ENCODE measurements at places on chromosomes 3 and 15. TPM values are rescaled to one million over a fixed set of nuclear protein-coding genes. Genes with fewer than 3 reads are reported as not detected.

The ATP8B4 gene
- total RNA-seq, result not detected

The SLC12A1 gene
- total RNA-seq, result not detected

DNA sequence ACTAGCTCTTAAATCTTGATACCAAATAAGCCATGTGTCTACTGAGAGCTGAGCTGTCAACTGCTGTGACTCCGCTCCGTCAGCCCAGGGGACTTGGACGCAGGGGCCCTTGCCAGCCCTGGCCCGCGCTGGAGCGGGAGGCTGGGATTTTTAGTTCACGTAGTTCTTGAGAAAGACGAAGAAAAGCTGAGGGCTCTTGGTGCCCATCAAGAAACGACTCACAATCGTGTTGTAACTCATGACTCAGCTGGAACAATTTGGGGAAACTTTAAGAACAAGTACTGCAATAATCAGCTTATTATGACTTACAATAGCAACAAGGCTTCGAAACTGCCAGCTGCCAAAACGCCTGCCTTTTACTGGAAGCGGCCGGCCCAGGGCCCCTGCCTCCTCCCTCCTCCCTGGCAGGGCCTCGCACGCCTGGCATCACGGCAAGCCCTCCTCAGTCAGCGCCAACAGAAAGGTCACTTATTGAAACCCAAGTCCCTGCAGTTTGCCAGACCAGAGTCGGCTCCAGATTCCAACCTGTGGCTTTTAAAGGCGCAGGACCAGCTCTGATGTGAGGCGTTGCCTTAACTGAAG lies 60.3 kb downstream of the RGMA start:
- DNase-seq, result no peak

GRCh38 chr3:88025001-88025552 lies 33.7 kb downstream of the CGGBP1 start:
- DNase-seq, result no peak

DNA sequence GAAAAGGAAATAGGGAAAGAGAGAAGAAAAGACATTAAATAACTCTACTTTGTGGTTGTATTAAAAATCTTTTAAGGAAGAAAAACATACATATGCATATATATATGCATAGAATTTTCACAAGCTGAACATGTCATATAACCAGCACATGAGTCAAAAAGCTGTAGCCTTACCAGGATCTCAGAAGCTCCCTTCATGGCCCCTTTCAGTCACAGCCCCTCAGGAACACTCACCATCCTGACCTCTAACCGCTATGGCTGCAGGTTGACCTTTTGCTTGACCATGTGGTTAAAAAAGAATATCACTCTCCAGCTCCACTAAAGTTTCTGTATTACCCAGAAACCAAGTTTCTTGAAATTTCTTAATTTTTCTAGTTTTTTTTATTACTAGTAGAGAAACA lies 103.4 kb downstream of the CHST2 start:
- no peak for DNase-seq

DNA sequence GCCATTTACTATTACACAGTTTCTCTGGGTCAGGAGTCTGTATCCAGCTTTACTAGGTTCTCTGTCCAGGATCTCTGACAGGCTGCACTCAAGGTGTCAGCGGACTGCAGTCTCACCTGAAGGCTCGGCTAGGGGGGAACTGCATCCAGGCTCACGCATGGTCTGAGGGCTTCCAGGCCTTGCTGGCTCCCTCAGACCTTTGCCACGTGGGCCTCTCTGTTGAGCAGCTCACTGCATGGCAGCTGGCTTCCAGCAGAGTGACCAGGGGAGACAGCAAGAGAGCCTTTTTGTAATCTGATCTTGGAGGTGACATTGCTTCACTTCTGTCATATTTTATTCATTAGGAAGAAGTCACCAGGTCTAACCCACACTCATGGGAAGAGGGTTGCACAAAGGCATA lies 152.3 kb downstream of the CACNA2D3 start:
- DNase-seq, result peak; percentile 44

- no peak for DNase-seq
Observed at GRCh38 chr15:81264072-81264857, 59.7 kb downstream of the STARD5 start.

DNA sequence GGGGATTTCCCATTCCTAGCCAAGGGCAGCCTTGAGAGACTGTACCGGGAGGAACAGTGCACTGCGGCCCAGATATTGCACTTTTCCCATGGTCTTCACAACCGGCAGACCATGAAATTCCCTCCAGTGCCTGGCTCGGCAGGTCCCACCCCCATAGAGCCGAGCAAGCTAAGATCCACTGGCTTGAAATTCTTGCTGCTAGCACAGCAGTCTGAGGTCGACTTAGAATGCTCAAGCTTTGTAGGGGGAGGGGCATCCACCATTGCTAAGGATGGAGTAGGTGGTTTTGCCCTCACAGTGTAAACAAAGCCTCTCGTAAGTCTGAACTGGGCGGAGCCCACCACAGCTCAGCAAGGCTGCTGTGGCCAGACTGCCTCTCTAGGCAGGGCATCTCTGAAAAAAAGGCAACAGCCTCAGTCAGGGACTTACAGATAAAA lies 156.3 kb downstream of the FRMD5 start:
- peak; percentile 64 for DNase-seq

Measured in glutamatergic neuron (in vitro differentiated cells).